ENCODE measurements at places on chromosomes 7 and 10.

GRCh38 chr7:113628948-113629847, 289.6 kb downstream of the PPP1R3A start:
- DNase-seq: no peak

- no peak for DNase-seq
Observed at GRCh38 chr7:139915268-139915863, 86.3 kb downstream of the TBXAS1 start.

DNA sequence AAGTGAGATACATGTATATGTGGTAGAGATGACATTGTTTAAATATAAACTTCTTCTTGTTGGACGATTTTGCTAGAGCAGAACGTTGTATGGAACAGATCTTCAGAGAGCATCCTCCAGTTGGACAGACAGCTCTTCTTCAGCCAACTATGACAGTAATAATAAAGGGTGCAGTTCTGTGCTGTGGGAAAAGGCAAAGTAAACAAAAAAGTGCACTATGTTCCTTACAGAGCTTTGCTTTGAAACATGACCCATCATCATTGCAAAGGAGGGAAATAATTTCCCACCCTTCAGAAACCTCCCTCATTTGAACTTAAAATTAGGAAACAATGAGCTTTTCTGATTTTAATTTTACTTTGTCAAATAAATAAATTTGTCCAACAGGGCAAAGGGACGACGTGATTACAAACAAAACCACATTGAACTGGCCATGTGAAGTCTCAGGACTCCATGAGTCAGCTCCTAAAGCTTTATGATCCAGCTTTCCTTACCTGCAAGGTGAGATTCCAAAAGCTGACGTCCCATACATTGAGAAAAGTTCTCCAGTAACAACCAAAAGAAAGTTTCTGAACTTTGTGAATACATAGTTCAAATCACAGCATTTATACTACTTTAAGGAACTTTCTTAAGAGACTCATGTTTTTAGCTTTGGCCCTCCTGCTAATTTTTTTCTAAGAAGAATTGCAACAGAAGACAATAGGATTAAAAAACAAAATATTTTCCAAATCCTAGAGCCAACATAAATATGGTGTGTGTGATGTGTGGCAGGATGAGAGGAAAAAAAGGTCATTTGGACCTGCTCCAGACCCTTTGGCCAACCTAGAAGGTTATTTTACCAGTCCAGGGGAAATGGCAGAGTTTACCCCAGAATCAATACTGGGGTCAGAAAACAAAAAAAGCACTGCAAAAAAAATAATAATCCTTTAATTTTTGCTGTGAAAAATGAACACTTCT, 565.4 kb upstream of the NRP1 start:
- DNase-seq: no peak

GRCh38 chr7:158241919-158242318, 345.7 kb downstream of the PTPRN2 start:
- DNase-seq: no peak

DNA sequence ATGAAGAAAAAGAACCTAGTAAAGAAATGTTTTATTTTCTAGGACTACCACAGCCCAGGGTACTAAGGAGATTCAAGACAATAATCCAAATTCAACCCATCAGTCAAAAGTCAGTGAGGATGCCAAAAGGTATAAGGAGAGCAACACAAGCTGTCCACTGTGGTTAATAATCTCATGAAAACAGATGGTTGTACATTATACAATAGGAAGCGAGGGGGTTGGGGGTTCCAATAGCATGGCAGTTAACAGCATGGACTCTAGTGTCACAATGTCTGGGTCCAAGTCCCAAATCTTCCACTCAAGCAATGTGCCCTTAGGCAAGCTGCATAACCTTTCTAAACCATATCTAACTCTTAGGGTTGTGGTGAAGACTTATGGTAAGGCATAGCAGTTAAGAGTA, 35.1 kb downstream of the BRAF start:
- DNase-seq: no peak

Data from suppressor macrophage (primary cell).